Bronchial epithelial cell (primary cell): ENCODE measurements at places on chromosomes 2 and 18. TPM values are rescaled to one million over a fixed set of nuclear protein-coding genes. Genes with fewer than 3 reads are reported as not detected.

STRN gene
- 19.2 and 26.2 TPM in 2 replicates for total RNA-seq

RND3 gene
- 217 and 260 TPM in 2 replicates for total RNA-seq

GIGYF2 gene
- 44.0 and 57.0 TPM in 2 replicates for total RNA-seq

DNA sequence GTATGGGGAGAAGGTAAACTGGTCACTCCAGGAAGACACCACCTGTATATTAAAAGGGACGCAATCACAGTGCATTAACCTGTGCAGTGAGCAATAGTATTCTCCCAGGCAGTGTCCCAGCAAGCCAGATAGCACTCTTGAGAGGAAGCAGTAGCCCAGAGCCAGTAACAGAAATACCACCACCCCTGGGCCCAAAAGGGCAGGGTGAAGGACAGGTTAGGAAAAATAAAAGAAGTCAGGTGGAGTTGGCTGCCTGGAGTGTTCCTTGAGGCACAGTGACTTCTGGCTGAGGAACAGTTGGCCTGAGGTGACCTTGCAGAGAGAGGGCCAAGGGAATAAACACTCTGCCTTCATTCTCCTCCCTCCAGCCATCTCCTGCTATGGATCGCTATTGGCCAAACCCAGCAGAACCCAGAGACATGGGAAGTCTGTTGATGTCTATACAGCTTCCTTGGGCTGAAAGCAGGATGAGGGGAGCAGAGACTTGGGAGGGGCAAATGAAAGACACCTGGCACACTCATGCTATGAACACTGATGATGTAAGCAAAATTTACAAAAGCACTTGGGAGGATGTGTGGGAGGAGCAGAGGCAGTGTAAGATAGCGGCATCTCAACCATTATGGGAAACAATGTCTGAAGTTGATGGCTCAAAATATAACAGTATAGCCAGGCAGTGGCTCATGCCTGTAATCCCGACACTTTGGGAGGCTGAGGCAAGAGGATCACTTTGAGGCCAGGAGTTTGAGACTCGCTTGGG is 7.5 kb downstream of the C18orf32 start:
- DNase-seq = no peak

DNA sequence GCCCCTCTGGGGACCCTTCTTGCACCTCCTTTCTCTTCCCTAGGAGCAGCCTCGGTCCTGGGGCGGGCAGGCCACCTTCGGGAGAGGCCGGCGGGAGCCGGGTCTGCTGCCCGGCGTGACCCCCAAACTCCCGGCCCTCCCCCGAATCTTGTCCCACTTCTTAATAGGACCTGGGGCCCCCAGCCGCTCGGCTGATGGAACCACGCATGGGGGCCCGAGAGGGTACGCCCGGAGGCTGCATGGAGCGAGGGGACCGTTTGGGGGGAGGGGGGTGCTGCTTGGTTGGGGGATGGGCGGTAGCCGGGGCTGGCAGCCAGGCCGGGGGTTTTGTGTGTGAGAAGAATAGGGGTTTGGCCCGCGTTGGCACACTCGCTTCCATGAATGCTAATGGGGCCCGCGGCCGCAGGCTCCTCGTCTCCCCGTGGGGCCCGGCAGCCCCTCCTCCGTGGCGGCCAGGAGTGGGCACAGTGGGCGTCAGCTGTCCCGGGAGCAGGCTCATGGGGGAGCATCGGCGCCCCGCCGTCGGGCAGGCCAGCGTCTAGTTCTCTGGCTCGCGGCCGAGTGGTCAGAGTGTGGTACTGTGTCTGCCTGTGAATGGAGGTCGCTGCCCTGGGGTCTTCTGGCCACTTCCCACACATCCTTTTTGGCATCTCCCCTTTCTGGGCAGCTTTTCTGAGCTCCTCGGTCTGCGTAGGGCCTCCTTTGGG is 1.0 kb downstream of the GAREM2 start:
- no peak for DNase-seq

- DNase-seq = no peak
These were observed 17.3 kb downstream of the DUSP11 start for GRCh38 chr2:73762571-73762970.

- no peak for DNase-seq
These were observed 613.4 kb downstream of the ARHGAP15 start for GRCh38 chr2:143742581-143742980.

GRCh38 chr2:168208652-168209051 is 38.7 kb downstream of the STK39 start:
- DNase-seq = no peak

GRCh38 chr2:24588294-24588693 is 97.2 kb downstream of the NCOA1 start:
- no peak for DNase-seq

DNA sequence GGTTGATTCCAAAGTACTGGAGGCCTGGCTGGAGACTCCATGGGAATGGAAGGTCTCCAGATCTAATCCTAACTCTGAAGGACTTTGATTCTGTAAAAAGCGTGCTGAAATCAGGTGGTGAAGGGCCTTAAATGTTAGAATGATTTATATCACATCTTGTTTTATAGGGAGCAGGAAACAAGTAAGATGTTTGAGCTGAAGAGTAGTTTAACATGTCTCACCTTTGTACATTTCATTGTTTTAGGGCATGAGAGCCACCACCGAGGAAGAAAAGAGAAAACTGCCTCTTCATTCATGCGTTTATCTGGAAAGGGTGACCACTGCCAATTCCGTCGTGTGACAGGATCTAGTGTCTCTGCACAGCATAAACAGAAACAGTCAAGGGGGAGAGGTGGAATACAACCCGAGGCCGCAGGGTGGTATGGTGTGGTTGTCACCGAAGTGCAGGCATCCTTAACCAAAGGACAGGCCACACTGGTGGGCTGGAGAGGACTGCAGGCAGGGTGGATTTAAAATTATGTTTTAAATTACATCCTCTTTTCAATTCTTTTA is 445.3 kb downstream of the SLC4A3 start:
- no peak for DNase-seq

- DNase-seq = no peak
These were observed 25.6 kb downstream of the CDC42EP3 start for GRCh38 chr2:37645836-37646235.

- DNase-seq = no peak
These were observed 16.9 kb downstream of the ZBTB7C start for GRCh38 chr18:48392268-48392667.

DNA sequence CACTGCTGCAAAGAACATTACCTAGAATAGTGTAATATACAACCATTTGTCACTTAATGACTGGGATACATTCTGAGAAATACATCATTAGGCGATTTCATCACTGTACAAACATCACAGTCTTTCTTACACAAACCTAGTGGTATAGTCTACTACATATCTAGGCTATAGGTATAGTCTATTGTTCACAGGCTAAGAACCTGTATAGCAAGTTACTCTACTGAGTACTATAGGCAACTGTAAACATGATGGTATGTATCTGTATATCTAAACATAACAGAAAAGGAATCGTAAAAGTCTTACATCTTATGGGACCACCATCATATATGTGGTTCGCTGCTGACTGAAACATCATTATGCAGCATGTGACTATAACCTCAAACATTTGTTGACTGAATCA is 21.4 kb downstream of the SP3 start:
- peak; percentile 74 for DNase-seq

- no peak for DNase-seq
These were observed 333.1 kb upstream of the HNRNPA3 start for GRCh38 chr2:176879426-176879995.

GRCh38 chr2:241836292-241836691 is 22.4 kb downstream of the PDCD1 start:
- DNase-seq = no peak

- no peak for DNase-seq
These were observed 14.3 kb upstream of the CD28 start for GRCh38 chr2:203692031-203692710.

- no peak for DNase-seq
These were observed 23.3 kb downstream of the RMC1 start for GRCh38 chr18:23526501-23527063.

DNA sequence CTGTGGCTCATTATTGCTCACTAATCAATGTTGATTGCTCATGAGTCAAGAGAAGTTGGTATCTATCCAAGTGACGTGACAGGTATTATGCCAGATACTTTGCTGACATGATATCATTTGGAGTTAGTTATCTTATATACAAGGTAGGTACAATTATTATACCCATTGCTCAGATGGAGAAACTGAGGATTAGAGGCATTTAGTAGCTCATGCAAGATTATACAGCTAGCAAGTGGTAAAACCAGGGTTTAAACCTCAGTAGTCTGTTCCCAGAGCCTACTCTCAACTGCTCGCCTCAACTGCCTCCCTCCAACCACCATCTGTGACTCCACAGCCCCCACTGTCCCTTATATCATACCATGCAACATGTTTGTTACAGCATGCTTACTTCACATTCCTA is 6.1 kb downstream of the FIGLA start:
- DNase-seq = no peak

DNA sequence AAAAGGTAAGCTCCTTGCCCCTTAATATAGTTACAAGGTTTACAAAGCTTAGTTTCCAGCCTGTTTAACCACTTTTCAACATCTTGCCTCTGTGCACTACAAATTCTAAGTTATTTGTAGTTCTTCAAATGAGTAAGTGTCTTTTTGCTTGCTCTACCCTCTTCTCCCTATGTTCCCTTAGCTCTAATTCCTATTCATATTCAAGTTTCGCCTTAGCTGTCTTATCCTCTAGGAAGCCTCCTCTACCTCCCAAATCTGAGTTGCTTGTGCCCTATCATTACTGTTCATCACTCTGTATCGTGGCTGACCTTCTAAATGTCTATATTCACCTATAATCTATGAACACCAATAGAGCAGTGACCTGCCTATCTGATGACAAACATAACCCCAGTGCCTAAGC is 25.3 kb downstream of the NRXN1 start:
- no peak for DNase-seq

- DNase-seq = no peak
These were observed 124.8 kb upstream of the COL5A2 start for GRCh38 chr2:189304360-189304759.

DNA sequence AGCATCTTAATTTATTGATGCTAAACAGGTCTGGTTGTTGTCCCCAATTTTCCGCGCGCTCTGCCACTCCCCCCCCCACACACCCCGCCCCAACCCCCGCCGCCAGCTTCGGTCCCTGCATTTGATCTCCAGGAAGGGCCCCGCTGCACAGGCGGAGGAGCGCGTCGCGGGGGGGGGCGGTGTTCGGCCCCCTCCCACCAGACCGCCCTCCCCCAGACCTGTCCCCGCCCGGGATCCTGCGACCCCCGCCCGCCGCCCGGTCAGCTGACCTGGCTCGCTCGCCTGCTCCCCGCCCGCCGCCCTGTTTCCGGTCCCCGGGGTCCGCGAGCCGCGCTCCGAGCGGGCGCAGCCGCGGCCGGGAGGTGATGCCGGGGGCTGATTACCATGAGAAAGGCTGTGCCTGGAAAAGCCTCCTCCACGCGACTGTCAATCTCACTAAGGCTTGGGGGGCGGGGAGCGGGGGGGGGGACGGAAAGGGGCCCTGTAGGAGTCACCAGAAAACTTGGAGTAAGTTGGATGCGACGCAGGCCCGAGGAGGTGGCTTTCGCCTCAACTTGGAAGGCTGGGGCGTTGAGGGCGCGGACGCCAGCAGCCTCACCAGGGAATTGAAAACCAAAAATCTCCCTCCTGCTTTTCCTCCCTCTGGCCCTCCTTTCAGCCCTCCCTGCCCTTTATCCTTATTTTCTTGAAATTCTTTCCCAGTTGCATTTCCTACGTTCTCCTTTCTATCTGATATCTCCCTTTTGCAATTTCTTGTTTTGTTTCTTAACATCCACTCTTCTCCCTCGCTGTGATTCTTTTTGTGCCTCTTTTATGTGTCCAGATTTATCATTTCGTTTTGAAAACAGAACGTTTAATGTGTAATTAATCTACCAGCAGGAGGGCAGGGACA is 4.4 kb upstream of the ZEB2 start:
- DNase-seq = no peak

GRCh38 chr2:37718515-37719161 is 47.2 kb upstream of the CDC42EP3 start:
- DNase-seq = no peak

DNA sequence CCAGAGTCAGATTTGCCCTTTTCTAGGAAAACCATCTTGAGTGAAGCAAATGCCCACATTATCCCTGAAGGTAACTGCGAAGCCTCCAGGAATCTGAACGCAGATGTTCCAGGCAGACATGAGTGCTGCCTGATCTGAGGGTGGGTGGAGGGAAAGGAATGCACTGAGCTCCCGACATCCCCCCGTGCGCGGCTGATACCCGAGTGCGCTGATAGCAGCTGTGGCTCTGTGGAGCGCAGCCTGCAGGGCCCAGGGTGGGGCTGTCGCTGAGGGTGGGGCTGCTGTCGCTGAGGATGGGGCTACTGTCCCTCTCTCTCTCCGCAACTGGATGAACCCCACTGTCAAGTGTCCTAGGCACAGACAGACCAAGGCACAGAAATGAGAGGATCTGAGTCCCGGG is 82.4 kb downstream of the GFPT1 start:
- DNase-seq = no peak
